ENCODE measurements at places on chromosomes 3 and 15. TPM values are rescaled to one million over a fixed set of nuclear protein-coding genes. Genes with fewer than 3 reads are reported as not detected.

Gene SPSB4
- total RNA-seq = 4.1 TPM

Gene SERPINI2
- total RNA-seq = 0.41 TPM

DNA sequence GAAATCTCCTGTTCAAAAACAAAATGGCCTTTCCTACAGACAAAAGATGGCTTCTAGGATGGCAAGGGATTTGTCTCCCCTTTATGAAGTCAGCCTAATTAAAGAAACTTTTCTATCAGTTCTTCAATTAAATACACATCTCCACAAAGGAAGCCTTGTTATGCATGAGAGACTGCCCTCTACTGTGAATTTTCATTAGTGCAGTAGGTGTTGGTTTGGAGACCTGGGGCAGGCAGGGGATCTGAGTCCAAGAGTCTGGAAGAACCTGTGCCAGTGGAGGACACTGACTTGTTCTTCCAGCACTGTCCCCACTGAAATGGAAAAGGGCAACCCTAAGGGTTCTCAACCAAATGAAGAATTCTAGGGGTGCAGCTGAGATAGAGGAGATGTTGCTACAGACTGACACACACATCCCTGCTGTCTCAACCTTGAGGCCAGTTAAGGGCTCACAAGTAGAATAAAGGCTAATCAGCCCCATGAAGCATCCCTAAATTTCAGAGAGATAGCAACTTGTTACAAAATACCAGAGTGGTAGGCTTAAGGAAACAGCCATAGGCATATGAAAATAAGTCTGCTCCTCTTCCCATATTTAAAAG, 174.0 kb upstream of the PRICKLE2 start:
- DNase-seq = no peak

GRCh38 chr15:27196691-27197090, 225.7 kb downstream of the GABRG3 start:
- no peak for DNase-seq

Gene STAC
- 6.5 TPM for total RNA-seq

Gene C2CD4A
- total RNA-seq = under 0.01 TPM

- no peak for DNase-seq
Observed at GRCh38 chr3:99526921-99527320, 111.5 kb upstream of the COL8A1 start.

Gene SCG5
- 136 TPM for total RNA-seq

DNA sequence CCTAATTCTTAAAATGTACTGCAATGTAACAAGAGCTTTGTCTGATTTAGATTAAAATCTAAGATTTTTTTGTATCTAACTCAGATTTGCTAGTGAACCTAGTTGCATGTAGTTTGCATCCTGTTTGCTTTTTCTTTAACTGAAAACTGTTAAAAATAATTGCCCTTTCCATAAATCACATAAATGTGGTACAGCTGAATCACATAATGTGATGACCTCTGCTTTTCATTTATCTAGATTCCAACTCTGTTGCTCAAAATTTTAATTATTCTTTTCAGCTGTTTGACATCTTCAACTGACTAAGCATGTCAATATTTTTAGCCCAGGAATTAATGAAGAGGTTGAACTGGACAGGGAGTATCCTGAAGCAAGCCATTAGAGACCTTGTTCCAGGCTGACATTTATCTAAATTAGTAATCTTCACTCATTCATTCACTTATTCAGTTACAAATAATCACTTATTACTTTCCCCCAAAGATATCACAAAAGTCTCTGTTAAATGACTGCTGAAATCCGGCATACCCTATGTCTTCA, 101.9 kb upstream of the PLXND1 start:
- DNase-seq = no peak

Gene LIPC
- total RNA-seq = not detected

DNA sequence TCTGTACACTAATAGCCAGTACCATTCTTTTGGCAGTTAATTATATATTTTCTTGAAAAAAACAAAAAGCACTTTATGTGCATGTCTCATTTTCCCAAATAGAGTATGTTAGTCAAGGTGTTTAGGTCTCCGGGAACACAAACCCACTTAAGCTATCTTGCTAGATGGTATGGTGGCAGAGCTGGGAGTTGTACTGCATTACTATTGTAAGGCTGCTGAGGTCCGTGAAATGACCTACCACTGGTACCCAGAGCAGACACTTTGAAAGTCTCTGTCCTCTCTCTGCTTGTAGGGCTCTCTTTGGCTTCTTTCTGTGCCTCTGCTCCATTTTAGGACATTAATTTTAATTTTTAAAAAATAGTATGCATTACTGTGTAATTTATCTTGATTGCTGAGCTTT, 8.8 kb downstream of the TMOD3 start:
- DNase-seq = no peak

- no peak for DNase-seq
Observed at GRCh38 chr15:81216422-81216821, 19.7 kb downstream of the IL16 start.

GRCh38 chr3:4045756-4046155, 246.5 kb downstream of the LRRN1 start:
- no peak for DNase-seq

DNA sequence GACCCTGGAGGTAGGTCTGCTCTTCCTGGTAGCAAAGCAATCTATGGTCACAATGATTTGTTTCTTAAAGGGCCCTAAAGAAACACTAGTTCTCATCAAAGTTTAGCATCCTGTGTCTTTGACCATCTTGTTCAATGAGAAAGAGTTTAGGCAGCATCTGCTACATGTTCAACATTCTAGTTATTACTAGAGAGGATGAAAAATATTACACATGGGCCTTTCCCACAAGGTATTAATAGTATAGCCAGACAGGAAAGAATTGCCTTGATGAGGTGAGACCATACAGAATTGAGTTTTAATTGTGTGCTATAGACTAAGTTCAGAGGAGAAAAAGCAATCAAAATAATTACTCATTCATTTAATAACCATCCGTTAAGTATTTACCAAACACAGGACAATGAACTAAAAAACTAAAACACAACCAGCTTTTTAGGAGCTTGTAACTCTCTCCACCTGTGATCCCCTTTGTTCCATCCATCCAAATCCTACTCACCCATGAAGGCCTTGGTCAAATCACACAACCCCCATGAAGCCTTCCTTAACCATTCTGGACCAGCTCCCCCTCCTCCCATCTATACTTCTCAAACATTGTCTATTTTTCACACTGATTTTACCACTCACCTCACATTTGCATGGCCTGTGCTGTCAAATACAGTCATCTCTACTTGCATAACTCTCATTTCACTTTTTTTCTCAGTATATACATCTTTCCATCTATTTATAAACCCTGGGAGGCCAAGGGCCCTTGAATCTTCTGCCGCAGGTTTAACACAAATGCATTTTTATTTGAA, 122.9 kb downstream of the RORA start:
- DNase-seq = no peak

DNA sequence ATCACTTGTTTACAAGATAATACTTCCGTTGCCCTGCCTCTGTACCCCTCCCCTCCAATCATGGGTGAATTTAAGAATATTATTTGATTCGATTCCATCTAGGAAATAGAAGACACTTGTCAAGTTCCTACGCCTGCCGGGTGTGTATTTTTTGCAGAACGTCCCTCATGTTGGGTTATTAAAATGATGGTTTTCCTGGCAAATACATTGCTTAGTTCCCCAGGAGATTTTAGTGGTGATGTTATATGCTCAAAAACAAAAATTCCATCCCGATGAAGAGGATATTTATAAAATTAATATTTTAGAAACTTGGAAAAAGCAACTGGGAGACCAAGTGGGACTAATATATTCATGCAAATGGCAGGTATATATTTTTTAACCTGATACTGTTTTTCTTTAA, 548.4 kb downstream of the EDEM1 start:
- no peak for DNase-seq

GRCh38 chr15:36905908-36906307, 194.4 kb downstream of the MEIS2 start:
- no peak for DNase-seq

GRCh38 chr3:21158861-21159542, 592.0 kb downstream of the ZNF385D start:
- DNase-seq = no peak

DNA sequence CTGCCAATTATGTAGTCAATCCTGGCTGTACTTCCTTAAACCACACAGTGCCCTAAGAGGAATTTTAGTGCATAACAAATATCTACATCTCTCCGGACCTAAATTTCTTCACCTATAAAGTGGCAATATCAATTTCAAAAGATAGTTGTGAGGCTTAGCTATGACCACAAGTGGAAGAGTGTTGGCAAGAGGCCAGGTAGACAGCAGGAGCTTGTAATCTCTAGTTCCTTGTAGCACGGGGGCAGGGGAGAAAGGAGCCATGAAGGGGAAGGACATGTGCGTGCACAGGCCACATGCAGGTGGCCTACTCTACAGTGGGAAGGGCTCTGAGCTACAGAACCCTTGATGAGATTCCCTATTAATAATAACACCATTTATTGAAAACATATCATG, 269.7 kb downstream of the ABHD5 start:
- DNase-seq = no peak

GRCh38 chr3:59262076-59262498, 212.3 kb upstream of the CFAP20DC start:
- no peak for DNase-seq

DNA sequence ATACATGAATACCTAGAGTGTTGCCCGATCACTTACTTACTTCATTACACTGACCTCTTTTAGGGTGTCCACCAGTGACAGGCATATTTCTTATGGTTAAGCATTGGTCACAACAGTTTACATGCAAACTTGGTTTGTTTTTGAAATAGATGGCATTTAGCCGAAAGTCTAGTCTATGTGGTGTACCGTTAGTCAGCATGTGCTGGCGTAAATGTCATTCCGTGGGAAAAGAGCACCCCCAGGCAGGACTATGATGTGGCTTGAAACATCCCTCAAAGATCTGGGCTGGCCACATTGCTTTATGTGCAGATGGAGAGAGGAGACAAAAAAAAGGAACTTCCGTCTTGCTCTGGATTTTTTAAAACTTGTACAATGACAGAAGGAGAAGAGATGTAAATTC, 357.0 kb upstream of the ICE2 start:
- no peak for DNase-seq

Gene ACAD9
- 27.7 TPM for total RNA-seq

Gene BCL2A1
- total RNA-seq = 0.82 TPM
